Stimulated activated CD8-positive, alpha-beta memory T cell treated with anti-CD3 and anti-CD28 coated beads, Interleukin-2, amount 100 ng/mL, for 48 hours (primary cell): ENCODE measurements at places on chromosomes 5 and 9.

GRCh38 chr9:101912698-101913097, 174.3 kb upstream of the GRIN3A start:
- no peak for DNase-seq

DNA sequence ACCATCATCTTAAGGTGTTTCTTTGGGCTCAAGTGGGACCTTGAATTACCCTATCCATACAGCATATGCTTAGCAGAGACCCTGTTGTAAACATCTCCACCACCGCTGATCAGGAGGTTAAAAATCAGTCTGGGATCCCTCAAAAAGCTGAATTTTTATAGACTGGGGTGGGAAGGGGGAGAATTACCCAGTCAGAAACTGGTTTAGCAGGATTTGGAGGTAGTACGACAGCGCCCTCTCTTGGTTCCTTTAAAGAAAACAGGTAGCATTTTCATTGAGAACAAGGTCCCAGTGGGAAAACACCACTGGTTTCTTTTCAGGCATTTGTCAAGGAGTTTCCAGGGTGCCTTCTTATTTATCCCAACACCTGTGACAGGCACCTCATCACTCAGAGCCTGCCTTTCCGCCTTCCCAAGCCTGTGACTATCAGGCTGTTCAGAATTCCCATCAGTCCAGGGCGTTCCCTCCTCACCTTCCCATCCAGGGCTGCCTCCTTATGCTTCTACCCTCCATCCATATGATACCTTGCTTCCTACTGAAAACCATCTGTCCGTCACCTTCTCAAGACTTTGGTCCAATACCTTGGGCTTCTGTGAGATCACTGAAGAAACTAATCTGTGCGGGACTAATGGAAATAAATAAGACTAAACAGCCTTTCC, 203.8 kb upstream of the RAI14 start:
- DNase-seq = no peak

- DNase-seq = no peak
Measured at GRCh38 chr9:136311051-136312008, 7.4 kb upstream of the CCDC187 start.

DNA sequence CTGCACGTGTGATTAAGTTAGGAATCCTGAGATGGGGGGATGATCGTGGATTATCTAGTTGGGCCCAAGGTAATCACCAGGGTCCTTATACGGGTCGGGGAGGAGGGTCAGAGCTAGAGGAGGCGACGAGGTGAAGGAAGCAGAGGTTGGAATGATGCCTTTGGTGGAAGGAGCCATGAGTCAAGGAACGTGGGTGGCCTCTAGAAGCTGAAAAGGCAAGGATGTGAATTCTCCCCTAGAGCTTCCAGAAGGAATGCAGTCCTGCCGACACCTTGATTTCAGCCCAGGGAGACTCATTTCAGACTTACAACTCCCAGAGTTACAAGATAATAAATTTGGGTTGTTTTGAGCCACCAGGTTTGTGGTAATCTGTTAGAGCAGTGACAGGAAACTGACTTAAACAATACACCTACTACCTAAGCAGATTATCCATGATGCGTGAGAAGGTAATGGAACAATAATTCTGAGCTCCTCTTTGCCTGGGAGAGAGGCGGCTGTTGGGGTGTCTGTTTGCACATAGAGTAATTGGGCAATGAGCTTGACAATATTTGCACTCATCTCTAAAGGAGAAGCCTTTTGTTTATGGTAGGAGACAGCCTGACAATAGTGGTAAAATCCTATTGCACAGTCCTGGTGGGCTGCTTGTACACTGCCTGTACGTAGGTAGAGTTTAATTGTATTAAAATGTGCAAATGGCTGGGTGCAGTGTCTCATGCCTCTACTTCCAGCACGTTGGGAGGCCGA, 129.3 kb upstream of the IER5L start:
- DNase-seq = no peak

DNA sequence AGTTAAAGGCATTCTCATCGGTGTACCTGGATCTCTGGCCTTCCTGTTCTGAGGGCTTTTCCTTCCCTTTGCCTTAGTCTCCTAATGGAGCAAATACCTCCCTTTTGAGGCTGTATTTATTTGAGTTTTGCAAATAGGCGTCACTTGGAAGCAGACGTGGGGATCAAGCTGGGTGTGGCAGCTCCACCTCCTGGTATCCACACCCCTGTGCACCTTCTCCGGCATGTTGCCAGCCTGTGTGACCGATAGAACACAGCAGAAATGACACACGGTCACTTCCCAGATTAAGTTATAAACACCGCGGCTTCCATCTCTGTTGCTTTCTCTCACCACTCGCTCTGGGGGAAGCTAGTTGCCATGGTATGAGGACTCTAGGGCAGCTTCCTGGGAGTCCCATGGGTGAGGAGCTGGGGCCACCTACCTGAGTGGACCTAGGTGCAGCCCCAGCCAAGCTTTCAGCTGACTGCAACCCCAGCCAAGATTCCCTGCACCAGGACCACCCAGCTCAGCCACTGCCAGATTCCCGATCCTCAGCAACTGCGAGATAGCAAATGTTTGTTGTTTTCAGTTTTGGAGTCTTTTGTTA, 214.4 kb upstream of the MVB12B start:
- no peak for DNase-seq

DNA sequence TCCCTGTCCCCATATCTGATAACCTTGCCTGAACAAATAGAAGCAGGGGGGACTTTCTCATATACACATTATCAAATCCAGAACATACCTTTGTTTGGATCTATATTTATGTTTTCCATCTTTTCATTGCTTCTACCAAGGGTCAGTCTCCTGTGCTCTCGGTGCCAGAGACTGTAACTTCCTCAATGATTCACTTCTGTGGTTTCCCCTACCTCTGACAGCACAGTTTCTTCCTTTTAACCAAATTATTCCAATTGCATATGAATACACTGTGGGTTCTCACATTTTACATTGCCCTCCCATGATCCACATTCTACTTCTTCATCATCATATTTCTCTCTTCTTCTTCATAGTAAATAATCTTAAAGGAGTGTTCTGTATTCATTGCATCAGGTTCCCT, 32.2 kb downstream of the NMUR2 start:
- no peak for DNase-seq

GRCh38 chr5:137254119-137255090, 244.7 kb downstream of the SPOCK1 start:
- DNase-seq = no peak

GRCh38 chr9:93009337-93010015, 49.0 kb upstream of the SUSD3 start:
- DNase-seq = no peak

GRCh38 chr9:96604004-96604319, 15.7 kb downstream of the CDC14B start:
- no peak for DNase-seq

GRCh38 chr9:89598926-89599325, 5.9 kb upstream of the GADD45G start:
- no peak for DNase-seq

- no peak for DNase-seq
Measured at GRCh38 chr9:109086221-109086620, 33.5 kb downstream of the TMEM245 start.

GRCh38 chr5:56669534-56670483, 145.5 kb upstream of the MAP3K1 start:
- no peak for DNase-seq

DNA sequence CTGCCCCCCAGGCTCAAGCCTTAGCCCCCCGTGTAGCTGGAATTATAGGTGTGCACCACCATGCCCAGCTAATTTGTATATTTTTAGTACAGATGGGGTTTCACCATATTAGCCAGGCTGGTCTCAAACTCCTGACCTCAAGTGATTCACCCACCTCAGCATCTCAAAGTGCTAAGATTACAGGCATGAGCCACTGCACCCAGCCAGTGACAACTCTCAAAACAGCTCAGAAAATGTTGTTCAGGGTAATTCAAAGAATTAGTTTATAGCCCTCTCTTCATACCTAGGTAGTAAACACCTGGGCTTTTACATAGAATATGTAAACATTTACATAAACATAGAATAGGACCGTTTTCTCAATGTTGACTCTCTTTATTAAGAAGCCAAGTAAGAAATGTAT, 168.7 kb downstream of the ENC1 start:
- DNase-seq = no peak

- no peak for DNase-seq
Measured at GRCh38 chr5:151662805-151663204, 23.9 kb downstream of the SPARC start.

- DNase-seq = no peak
Measured at GRCh38 chr5:65073250-65073661, 304.5 kb downstream of the CWC27 start.

DNA sequence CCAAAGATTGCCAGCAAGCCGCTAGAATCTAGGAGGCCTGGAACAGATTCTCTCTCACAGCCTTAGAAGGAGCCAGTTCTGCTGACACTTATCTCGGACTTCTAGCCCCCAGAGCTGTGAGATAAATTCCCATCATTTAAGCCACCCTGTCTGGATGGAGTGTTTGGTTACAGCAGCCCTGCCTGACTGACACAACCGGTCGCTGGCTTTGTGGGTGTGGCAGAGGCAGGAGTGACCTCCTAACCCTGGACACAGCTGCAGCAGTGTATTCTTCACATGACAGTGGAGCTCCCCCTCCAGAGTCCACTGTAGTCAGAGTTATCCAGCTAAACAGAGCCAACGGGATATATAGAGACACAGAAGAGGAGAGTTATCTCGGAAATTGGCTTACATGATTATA, 21.2 kb upstream of the IL17B start:
- no peak for DNase-seq
